ENCODE measurements at places on chromosomes 12 and 14.
A peak's percentile ranks its signal among the peaks of the same experiment; 100 is the strongest.

- DNase-seq: no peak
Measured at GRCh38 chr12:3437986-3438385, 53.0 kb upstream of the PRMT8 start.

- no peak for DNase-seq
Measured at GRCh38 chr12:64469455-64470142, 17.7 kb downstream of the TBK1 start.

GRCh38 chr12:57069523-57069922 lies 9.1 kb downstream of the NEMP1 start:
- DNase-seq: peak; percentile 83

DNA sequence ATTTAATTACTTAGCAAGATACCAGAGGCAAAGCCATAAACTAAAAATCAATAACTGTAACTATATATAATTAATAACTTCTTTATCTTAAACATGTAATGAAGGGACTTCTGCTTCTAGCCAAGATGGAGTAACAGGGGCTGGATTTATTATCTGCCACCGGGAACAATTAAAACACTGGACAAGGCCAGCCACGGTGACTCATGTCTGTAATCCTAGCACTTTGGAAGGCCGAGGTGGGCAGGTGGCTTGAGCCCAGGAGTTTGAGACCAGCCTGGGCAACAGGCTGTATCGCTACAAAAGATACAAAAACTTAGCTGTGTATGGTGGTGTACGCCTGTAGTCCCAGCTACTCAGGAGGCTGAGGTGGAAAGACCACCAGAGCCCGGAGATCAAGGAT lies 113.6 kb downstream of the TAOK3 start:
- DNase-seq: no peak

DNA sequence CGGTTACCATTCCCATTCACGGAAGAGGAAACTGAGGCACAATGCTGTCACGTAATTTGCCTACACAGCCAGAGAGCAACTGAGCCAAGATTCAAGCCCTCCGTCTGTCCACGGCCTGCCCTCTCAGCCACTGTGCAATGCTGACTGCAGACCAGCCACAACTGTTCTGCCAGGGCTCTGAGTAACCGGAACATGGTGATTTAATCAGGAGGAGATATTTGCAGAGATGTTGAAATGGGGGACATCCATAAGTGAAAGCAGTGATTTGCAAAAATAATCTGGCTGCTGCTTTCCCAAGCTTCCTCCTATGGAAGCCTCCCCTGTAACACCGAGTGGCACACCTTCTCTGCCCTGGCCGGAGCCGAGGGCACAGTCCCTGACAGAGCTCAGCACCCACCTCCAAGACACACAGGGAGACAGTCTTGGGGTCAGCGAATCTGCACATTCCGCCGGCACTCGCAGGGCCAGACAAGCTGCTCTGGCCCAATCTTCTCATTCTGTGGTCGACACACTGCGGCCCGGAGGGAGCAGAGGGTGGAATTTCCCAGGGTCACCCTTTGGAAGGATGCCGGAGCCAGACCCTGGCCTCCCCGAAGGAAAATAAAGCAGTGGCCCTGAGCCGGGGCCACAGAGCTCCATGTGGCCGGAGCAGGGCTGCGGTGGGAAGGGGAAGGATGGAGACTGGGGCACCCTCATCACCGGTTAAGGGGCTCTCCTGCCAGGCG lies 158.2 kb upstream of the DIO3 start:
- DNase-seq: no peak

- no peak for DNase-seq
Measured at GRCh38 chr12:5348057-5348456, 83.9 kb upstream of the NTF3 start.

DNA sequence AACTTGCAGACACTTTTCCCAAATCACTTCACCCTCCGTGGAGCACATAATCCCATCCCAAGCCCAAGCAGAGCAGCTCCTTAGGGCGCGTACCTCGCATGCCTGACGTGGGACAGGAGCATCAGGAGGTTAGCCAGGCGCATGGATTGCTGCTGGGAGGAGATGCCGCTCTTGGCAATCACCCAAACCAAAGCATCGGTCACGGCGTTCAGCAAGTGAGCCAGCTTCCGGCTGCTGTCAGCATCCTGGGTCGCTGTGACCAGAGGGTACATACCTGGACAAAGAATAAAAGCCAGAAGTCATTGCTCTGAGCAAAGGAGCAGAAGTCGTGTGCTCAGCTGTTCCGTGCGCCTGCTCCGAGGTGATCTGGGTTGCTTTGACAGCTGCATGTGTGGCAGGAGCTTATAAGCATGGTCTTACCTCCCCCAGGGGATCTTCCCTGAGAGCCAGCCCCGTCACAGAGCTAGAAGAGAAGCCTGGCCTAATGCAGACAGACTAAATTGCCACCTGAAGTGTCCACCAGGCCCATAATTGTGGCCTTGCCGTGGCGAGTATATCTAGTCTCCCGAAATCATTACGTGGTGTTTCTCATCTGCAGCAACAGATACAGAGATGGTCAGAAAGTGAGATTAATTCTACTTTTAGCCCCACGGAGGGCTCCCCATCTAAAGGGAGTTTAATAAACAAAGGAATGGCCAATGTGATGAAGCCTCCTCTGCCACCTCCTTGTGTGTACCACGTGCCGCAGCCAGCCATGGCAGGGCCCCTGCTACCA lies 59.1 kb downstream of the ESR2 start:
- peak; percentile 30 for DNase-seq

DNA sequence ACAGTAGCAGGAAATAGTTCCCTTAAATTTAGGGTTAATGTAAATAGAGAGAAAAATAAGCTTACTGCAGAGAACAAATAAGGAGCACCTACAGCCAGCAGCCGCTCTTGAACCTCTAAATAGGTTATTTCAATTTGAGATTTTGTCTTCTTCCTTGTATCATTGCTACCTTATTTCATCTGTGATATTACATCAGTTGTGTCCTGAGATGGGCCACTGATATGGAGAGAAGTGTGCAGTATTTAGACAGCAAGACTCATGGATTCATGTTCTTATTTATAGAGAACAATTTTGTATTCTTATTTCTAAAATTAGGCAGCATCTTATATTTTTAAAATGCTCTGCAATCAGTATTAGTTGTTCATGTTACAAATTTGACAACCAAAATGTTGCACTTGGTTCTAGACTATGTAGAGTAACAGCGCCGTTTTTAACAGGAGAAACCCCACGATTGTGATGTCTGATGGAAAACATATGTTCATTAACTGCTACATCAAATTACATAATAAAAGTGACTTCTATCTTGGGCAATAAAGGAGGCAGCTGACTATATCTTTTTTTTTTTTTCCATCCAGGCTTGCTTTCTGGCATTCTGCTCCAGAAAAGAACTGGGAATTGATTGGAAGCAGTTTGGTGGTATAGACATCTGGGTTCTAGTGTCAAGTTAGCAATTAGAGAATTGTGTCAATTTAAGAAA lies 117.9 kb downstream of the CAND1 start:
- DNase-seq: no peak

DNA sequence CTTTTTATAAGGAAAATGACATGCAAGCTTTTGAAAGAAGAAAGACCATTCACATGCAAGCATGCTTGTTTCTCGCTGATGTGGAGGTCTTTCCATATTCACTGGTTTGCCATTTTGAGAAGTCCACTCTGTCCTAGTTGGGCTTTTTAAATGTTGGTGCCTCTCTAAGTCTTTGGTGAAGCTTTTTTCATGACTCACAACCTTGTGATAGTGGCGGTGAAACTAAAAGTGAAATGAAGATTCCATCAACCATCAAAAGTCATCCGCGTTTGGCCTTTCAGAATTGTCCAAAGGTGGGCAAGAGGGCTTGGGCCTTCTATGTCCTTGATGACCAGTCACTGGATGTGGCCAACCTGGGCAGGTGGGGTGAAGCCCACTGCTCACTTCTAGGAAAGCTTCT lies 4.3 kb downstream of the LRRC74A start:
- DNase-seq: no peak

GRCh38 chr14:25570483-25570882 lies 520.5 kb upstream of the STXBP6 start:
- no peak for DNase-seq

Measured in fibroblast of skin of scalp (primary cell).